Activated naive CD8-positive, alpha-beta T cell treated with anti-CD3 and anti-CD28 coated beads, Interleukin-2, amount 10 ng/mL, durations not matched to agents 7 days and 5 days (primary cell): ENCODE measurements at places on chromosomes 13 and 19. TPM values are rescaled to one million over a fixed set of nuclear protein-coding genes. Genes with fewer than 3 reads are reported as not detected.

The RPL21 gene
- 1,143 TPM for total RNA-seq

The ACER1 gene
- total RNA-seq, result 0.55 TPM

The CNMD gene
- not detected for total RNA-seq

The SLC25A41 gene
- 0.91 TPM for total RNA-seq

The CD79A gene
- total RNA-seq, result 28.0 TPM

The TDRD12 gene
- 0.26 TPM for total RNA-seq

The ONECUT3 gene
- not detected for total RNA-seq

The SOX21 gene
- total RNA-seq, result not detected

The TUBA3C gene
- not detected for total RNA-seq

The GAPDHS gene
- total RNA-seq, result not detected

The SH2D3A gene
- 35.5 TPM for total RNA-seq

The NOVA2 gene
- not detected for total RNA-seq

The CERS4 gene
- 32.5 TPM for total RNA-seq

The KCNC3 gene
- 1.1 TPM for total RNA-seq

The ZNF135 gene
- 3.8 TPM for total RNA-seq

The SEMA6B gene
- 1.3 TPM for total RNA-seq

The PRR36 gene
- total RNA-seq, result 0.40 TPM

The IGFL3 gene
- not detected for total RNA-seq

The SYT3 gene
- 0.17 TPM for total RNA-seq

The IRS2 gene
- total RNA-seq, result 5.3 TPM

The ANGPTL8 gene
- total RNA-seq, result not detected

The RFPL4A gene
- total RNA-seq, result not detected

The MBD3L3 gene
- total RNA-seq, result not detected

The ACP5 gene
- total RNA-seq, result 35.0 TPM

The IZUMO2 gene
- not detected for total RNA-seq

The CAPN12 gene
- 22.7 TPM for total RNA-seq

The SPACA6 gene
- 4.8 TPM for total RNA-seq

The TPTE2 gene
- not detected for total RNA-seq

The ZNF808 gene
- 53.5 TPM for total RNA-seq

The ERF gene
- 57.5 TPM for total RNA-seq

The RNF17 gene
- not detected for total RNA-seq

The KLF5 gene
- total RNA-seq, result 6.1 TPM

The SPRY2 gene
- 0.47 TPM for total RNA-seq

The ZNF420 gene
- 17.1 TPM for total RNA-seq

The CBY2 gene
- total RNA-seq, result not detected

The CCDC169 gene
- not detected for total RNA-seq

The TMEM150B gene
- 0.51 TPM for total RNA-seq

The SPACA4 gene
- not detected for total RNA-seq

The WDR88 gene
- not detected for total RNA-seq

The CYP4F2 gene
- total RNA-seq, result 0.33 TPM
